ENCODE measurements at places on chromosomes 5 and 9.
A peak's percentile ranks its signal among the peaks of the same experiment; 100 is the strongest.

DNA sequence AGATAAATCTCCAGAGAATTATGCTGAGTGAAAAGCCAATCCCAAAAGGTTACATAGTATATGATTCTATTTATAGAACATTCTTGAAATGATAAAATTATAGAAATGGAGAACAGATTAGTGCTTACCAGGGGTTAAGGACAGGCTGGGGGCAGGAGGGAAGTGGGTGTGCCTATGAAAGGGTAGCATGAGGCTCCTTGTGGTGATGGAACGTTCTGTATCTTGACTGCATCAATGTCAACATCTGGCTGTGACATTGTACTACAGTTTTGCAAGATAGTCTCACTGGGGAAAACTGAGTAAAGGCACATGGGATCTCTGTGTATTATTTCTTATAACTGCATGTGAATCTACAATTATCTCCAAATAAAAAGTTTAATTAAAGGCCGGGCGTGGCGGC lies 22.3 kb downstream of the ORM2 start:
- H3K27ac ChIP-seq, result no peak overlapping the region
- no peaks in the 10 kb centered on the region for H3K36me3 ChIP-seq
- H3K4me1 ChIP-seq, result no peaks in the 10 kb centered on the region
- DNase-seq, result no peak
- H3K4me3 ChIP-seq, result no peak overlapping the region

DNA sequence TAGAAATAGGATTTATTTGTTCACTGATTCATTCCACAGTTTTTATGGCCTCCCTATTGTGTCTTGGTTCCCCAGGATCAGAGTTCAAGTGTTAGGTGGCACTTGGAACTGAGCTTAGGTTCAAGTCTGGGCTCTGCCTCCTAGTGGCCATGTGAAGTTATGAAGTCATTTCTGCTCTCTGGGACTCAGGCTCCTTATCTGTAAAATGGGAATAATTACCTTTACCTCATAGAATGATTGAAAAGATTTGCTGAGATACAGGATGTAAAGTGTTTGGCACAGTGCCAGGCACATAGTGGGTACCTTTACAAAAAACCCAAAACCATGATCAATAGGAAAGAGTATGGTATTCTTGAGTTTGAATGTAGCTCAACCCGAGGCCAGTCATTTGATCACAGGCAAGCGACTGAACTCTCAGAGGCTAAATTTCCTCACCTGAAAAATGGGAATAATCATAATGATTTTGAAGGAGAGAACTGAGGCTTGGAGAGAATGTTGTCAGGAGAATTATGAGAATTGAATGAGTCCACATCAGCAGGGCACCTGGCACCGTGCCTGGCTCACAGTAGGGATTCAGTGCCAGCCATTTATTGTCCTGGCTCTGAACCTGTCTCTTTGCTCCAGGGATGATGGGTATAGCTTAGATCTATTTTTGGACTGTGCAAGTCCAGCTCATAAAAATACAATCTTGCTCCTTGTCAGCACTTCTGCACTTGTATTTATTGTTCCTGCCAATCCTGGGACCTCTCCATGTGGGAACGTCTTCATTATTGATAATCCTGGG lies 10.8 kb downstream of the NSG2 start:
- DNase-seq, result no peak
- H3K4me1 ChIP-seq, result no peaks in the 10 kb centered on the region
- no peaks in the 10 kb centered on the region for H3K27me3 ChIP-seq
- H3K36me3 ChIP-seq, result no peaks in the 10 kb centered on the region
- no peak overlapping the region for H3K27ac ChIP-seq
- H3K4me3 ChIP-seq, result no peak overlapping the region

- no peaks in the 10 kb centered on the region for H3K36me3 ChIP-seq
- H3K4me1 ChIP-seq, result peaks cover 11% of the 10 kb centered on the region
- H3K27me3 ChIP-seq, result no peaks in the 10 kb centered on the region
- H3K27ac ChIP-seq, result no peak overlapping the region
These were observed 43.4 kb upstream of the CDKN2B start for GRCh38 chr9:22052376-22052945.

- no peaks in the 10 kb centered on the region for H3K27me3 ChIP-seq
- no peaks in the 10 kb centered on the region for H3K4me1 ChIP-seq
- DNase-seq, result no peak
- no peaks in the 10 kb centered on the region for H3K36me3 ChIP-seq
- H3K4me3 ChIP-seq, result no peak overlapping the region
These were observed 29.3 kb downstream of the TNFAIP8 start for GRCh38 chr5:119385136-119385535.

GRCh38 chr5:141637123-141637766 lies 448 bp downstream of the RELL2 start:
- peaks cover 23% of the 10 kb centered on the region for H3K36me3 ChIP-seq
- peaks cover 8% of the 10 kb centered on the region for H3K27me3 ChIP-seq
- H3K4me3 ChIP-seq, result peak overlapping the region; percentile 86
- H3K27ac ChIP-seq, result peak overlapping the region; percentile 80
- DNase-seq, result peak; percentile 36

DNA sequence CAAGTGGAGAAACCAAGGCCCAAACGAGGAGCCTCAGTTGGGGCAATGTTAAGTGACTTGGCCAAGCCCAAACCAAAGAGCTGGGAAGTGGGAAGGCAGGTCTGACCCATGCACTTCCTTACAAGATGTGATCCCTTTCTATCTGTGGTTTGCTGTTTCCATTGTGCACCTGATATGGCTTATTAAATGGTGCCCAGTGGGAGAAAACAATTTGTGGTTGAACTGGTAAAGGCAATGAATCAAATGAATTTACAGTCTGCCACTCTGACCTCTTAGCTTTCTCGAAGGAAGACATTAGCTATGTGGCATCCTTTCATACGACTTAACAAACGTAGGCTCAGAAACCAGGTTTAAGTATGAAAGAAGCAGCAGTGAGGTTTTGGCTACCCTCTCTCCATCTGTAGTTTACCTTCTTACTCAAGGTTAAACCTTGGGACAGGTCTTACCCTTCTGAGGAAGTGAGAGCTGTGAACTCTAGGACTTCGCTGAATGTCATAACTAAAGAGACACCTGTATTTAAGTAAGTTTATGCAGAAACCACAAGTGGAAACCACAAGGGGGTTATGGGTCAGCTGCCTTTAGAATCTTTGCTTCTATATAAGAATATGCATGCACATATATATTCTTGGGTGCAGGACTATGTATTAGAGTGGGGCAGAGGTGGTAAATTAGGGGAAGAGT lies 100.5 kb upstream of the SPATA31D4 start:
- no peaks in the 10 kb centered on the region for H3K4me1 ChIP-seq
- H3K27me3 ChIP-seq, result no peaks in the 10 kb centered on the region
- H3K36me3 ChIP-seq, result no peaks in the 10 kb centered on the region
- no peak for DNase-seq
- no peak overlapping the region for H3K27ac ChIP-seq

GRCh38 chr5:143318270-143318669 lies 85.2 kb downstream of the NR3C1 start:
- DNase-seq, result no peak
- peak overlapping the region; percentile 86 for H3K27ac ChIP-seq
- H3K4me1 ChIP-seq, result peaks cover 93% of the 10 kb centered on the region
- no peaks in the 10 kb centered on the region for H3K27me3 ChIP-seq

DNA sequence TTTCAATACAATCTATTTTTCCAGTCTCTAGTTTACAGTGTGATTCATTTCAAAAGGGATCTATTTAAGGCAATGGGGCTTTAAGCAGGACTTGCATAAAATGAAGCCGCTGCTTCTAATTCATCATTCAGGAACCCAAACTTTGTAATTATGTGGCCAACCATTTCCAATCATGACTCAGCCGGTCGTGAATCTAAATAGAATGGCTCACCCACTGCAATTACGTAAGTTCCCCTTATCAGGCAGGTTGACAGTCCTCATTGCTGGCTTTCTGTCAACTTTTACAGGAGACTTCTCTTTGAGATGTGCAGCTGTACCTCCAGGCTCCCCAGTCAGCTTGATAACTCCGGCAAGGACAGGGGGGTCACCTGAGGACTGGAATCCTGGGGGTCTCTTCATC lies 152.8 kb upstream of the DAP start:
- no peaks in the 10 kb centered on the region for H3K36me3 ChIP-seq
- no peak overlapping the region for H3K4me3 ChIP-seq
- no peak overlapping the region for H3K27ac ChIP-seq
- DNase-seq, result no peak

DNA sequence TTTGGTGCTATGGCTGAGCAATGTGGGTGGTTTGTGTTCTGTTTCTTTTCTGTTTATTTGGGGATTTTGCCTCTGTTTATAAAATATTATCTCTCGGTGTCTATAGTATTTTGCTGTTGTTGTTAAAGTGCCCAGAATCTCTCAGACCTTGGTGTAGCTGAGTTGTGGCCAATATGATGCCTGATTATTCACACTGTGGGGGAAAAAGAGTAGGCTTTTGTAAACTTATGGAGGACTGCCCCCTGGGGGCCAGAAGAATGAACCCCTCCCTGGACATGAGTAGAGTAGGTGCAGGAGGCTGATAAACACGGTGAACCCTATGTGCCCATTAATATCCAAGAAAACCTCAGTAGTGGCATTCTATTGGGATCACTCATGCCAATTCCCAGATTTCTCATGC lies 49.0 kb upstream of the DPYSL3 start:
- no peaks in the 10 kb centered on the region for H3K27me3 ChIP-seq
- H3K4me3 ChIP-seq, result no peak overlapping the region
- no peak for DNase-seq
- H3K36me3 ChIP-seq, result no peaks in the 10 kb centered on the region
- no peak overlapping the region for H3K27ac ChIP-seq
- H3K4me1 ChIP-seq, result peaks cover 1% of the 10 kb centered on the region

DNA sequence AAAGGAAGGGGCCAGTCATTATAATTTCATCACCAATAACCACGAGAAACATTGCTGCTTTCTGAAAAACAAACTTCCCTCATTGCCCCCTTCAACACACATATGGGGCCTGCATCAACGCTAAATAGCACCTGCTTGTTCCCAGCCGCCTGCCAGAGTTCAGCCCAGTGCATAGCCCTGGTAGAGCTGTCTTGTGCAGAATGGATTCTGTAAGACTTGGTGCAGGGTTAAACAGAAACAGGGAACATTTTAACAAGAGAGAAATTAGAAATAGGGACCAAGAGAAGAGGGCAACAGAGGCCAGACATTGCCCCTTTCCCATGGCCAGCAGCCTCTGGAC lies 56.7 kb downstream of the UBE2QL1 start:
- no peaks in the 10 kb centered on the region for H3K27me3 ChIP-seq
- DNase-seq, result no peak
- no peak overlapping the region for H3K4me3 ChIP-seq
- H3K27ac ChIP-seq, result no peak overlapping the region

- no peak overlapping the region for H3K4me3 ChIP-seq
- H3K4me1 ChIP-seq, result no peaks in the 10 kb centered on the region
- no peak for DNase-seq
- H3K36me3 ChIP-seq, result no peaks in the 10 kb centered on the region
- H3K27ac ChIP-seq, result no peak overlapping the region
- H3K27me3 ChIP-seq, result no peaks in the 10 kb centered on the region
These were observed 159.0 kb downstream of the PBX3 start for GRCh38 chr9:125906144-125906543.

GRCh38 chr5:65141493-65141892 lies 340.2 kb downstream of the ADAMTS6 start:
- no peaks in the 10 kb centered on the region for H3K36me3 ChIP-seq
- no peak for DNase-seq
- peaks cover 8% of the 10 kb centered on the region for H3K4me1 ChIP-seq
- no peaks in the 10 kb centered on the region for H3K27me3 ChIP-seq
- no peak overlapping the region for H3K4me3 ChIP-seq
- H3K27ac ChIP-seq, result no peak overlapping the region

DNA sequence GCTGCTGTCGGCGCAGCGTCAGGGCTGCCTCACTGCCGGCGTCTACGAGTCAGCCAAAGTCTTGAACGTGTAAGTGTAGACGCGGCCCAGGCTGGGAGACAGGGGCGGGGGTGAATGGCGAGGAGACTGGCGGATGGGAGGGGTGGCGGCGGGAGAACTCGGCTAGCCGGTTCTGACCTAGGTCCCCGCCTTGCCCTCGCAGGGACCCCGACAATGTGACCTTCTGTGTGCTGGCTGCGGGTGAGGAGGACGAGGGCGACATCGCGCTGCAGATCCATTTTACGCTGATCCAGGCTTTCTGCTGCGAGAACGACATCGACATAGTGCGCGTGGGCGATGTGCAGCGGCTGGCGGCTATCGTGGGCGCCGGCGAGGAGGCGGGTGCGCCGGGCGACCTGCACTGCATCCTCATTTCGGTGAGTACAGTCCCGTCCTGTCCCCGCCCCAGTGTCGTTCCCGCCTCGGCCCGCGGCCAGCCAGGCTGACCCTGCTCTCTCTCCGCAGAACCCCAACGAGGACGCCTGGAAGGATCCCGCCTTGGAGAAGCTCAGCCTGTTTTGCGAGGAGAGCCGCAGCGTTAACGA lies 745 bp downstream of the GADD45G start:
- peak overlapping the region; percentile 93 for H3K27ac ChIP-seq
- peaks cover 40% of the 10 kb centered on the region for H3K4me1 ChIP-seq
- DNase-seq, result peak; percentile 78
- H3K27me3 ChIP-seq, result no peaks in the 10 kb centered on the region
- H3K36me3 ChIP-seq, result no peaks in the 10 kb centered on the region
- H3K4me3 ChIP-seq, result peak overlapping the region; percentile 82

GRCh38 chr9:121318631-121319382 lies 50.8 kb downstream of the GSN start:
- H3K4me1 ChIP-seq, result peaks cover 5% of the 10 kb centered on the region
- H3K27me3 ChIP-seq, result no peaks in the 10 kb centered on the region
- no peak for DNase-seq
- H3K36me3 ChIP-seq, result peaks cover 91% of the 10 kb centered on the region
- no peak overlapping the region for H3K4me3 ChIP-seq
- H3K27ac ChIP-seq, result peak overlapping the region; percentile 79

GRCh38 chr5:150215979-150216944 lies 26.4 kb downstream of the SLC6A7 start:
- H3K27me3 ChIP-seq, result no peaks in the 10 kb centered on the region
- no peaks in the 10 kb centered on the region for H3K36me3 ChIP-seq
- H3K4me1 ChIP-seq, result no peaks in the 10 kb centered on the region
- H3K4me3 ChIP-seq, result no peak overlapping the region

- no peaks in the 10 kb centered on the region for H3K36me3 ChIP-seq
- DNase-seq, result no peak
- H3K4me1 ChIP-seq, result peaks cover 39% of the 10 kb centered on the region
- H3K4me3 ChIP-seq, result no peak overlapping the region
These were observed 177.8 kb upstream of the PITX1 start for GRCh38 chr5:135211791-135212190.

- no peak overlapping the region for H3K27ac ChIP-seq
- no peaks in the 10 kb centered on the region for H3K36me3 ChIP-seq
- H3K4me3 ChIP-seq, result no peak overlapping the region
- no peak for DNase-seq
- peaks cover 2% of the 10 kb centered on the region for H3K27me3 ChIP-seq
These were observed 7.5 kb upstream of the TTC1 start for GRCh38 chr5:160001457-160001856.

DNA sequence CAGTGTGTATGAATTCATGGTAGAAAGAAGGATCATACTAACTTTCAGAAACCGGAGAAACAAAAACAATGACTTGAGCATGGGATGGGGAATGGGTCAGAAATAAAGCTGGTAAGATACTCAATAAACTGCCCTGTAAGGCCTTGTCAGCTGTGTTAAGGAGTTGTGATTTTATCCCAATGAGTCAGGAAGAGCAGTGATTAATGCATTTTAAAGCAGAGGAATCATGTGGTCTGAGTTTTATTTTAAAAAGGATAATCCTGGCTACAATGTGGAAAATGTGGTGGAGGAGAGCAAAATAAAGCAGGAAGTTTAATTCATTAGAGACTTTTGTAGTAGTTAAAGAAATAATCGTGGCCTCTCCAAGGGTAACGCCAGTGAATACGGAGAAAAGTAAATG lies 28.7 kb downstream of the DHX29 start:
- no peak for DNase-seq
- no peaks in the 10 kb centered on the region for H3K4me1 ChIP-seq
- no peak overlapping the region for H3K4me3 ChIP-seq

- H3K36me3 ChIP-seq, result peaks cover 17% of the 10 kb centered on the region
- DNase-seq, result no peak
- H3K27me3 ChIP-seq, result no peaks in the 10 kb centered on the region
- H3K27ac ChIP-seq, result no peak overlapping the region
- H3K4me3 ChIP-seq, result no peak overlapping the region
- H3K4me1 ChIP-seq, result peaks cover 17% of the 10 kb centered on the region
These were observed 166.2 kb downstream of the NFIB start for GRCh38 chr9:14147738-14148137.

Data from psoas muscle (tissue), 8 donors.